ENCODE measurements at places on chromosomes 5 and 9.
A peak's percentile ranks its signal among the peaks of the same experiment; 100 is the strongest.

DNA sequence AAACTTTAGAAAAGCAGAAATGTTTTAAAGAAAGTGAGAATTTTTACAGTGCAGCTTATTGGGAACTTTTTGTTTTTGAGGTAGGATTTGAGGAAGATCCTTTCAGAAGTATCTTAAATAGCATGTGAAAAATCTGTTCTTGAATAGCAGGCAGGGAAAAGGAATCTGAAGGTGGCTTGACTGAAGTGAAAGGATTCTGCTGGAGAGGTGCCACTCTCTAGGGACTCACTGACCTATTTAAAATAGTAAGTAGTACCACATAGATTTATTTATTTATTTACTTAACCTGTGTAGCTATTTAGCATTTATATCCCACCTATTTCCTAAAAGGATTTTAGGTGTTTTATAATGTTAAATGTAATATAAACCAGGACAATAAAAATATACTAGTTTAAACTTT, 69.1 kb downstream of the NIPBL start:
- DNase-seq, result no peak

DNA sequence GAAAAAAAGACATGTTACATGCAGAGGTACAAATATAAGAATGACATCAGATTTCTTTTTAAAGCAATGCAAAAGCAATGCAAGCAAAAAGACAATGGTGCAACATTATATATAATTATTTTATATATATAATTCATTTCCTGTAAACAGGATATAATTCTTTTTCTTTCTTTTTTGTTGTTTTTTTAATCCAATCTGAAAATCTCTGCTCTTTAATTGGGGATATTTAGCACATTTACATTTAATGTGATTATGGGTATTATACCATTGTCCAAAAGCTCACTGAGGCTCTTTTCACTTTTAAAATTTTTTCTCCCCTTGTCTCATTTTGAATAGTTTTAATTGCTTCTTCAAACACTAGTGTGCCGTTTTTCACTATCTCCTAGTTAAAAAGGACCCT, 148.9 kb downstream of the FGF18 start:
- no peak for DNase-seq

GRCh38 chr5:132467287-132467984, 23.1 kb downstream of the IRF1 start:
- DNase-seq, result no peak

DNA sequence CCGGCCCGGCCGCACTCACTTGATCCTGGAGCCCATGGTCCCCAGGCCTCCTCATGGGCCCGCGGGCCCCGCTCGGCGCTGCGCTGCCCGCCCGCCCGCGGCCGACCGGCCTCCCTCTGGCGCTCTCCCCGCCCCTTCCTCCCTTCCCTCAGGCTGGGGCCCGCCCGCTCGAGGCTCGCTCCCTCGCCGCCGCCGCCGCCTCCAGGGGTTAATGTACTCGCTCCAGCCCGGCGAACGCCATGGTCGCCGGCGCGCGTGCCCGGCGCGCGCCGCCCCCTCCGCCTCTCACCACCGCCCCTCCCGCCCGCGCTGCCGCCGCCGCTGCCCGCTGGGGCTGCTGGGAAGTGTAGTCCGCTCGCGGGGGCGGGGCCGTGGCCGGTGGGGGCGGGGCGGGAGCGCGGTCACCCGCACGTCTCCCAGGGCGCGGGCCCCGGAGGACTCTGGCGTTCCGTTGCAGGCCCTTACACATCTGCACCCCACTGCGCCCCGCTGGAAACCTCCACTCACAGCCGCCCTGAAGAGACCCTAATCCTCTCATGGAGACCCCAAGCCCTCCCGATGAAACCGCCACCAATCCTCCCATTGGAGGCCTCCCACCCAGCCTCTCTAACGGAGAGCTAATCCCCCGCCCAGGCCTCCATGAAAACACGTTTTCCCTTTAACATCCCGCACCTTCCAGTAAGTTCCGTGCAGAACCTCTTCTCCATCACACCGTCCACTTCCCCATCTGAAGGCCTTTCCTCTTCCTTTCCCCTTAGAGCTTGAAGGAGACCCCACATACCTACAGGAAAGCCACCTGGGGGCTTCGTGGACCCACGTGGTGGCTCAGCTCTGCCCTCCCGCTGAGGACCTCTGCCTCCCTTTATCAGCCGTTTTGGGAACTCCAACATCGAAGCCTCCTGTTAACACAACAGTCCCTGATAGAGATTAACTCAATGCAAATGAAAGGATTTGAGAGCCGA, at the start of gene DENND1A:
Gene DENND1A (minus strand): TSS at position 257 of the 962 bp plus-strand sequence. CDS start 221 bp downstream, at position 36.
- DNase-seq, result peak; percentile 91

DNA sequence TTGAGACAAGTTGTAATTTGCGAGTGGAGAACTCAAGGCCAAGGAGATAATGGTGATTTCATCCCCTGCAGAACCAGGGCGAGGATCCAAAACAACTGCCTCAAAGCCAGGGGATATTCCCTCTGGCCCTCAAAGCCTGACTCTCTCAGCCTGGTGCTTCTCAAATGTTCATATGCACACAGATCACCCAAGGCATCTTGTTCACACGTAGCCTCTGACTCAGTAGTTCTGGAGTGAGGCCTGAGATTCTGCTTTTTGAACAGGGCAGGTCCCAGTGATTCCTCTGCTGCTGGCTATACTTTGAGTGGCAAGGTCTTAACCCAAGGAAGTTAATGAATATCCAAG, 30.2 kb upstream of the WWC1 start:
- DNase-seq, result no peak

DNA sequence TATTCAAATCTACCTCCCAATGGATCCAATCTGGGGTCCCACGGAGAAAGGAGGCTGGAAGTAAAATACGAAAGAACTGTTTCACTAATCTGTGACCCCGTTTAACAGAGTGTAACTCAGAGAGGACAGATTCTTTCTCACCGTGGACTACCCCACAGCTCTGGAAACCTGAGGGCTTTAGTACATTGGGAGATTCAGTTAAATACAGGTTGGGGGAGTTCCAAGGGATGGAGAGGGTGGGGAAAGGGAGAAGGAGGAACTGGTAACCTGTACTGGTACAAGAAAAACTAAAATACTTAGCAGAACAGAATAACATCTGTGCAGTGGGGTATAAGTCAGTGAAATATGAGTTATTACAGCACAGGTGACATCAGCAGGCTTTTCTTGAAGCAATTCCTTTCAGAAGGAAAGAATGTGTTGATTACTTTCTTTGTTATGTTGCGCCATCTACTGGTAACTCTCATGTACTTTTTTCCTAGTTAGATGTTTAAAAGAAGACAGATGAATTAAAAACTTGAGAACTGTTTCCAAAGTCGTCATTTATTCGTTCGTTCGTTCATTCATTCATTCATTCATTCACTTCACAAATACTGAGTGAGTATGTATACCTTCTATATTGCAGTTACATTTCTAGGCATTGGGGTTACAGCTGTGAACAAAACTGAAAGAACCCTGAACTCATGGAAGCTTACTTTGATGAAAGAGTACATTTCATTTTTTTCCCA, 30.0 kb upstream of the STOM start:
- peak; percentile 81 for DNase-seq

GRCh38 chr5:91027405-91028139, 355.5 kb downstream of the ARRDC3 start:
- no peak for DNase-seq

GRCh38 chr9:96047741-96048103, 172.2 kb downstream of the ERCC6L2 start:
- no peak for DNase-seq

DNA sequence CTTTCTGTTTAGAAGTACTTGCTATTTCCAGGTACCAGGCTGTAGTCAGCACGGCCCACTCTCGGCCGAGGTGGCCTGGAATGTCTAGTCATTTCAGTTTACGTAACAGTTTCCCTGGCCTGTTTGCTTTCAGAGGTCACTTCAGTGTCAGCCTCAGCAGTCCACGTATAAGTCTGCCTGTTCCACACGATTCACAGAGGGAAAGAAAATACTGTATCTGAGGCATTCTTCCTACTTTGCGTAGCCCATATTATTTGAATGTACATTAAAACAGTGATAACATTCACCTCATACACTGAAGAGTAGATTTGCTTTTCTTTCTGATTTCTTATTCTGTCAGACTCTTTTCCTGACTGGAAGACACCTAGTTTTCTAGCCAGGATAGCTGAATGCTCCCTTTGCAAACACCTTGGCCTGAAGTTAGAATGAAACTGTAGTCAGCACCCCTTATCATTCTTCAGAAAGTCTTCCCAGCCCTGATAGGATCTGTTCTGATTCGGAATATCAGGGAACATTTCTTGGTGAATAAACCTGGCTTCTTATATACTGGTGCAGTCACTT, 140.9 kb downstream of the AOPEP start:
- peak; percentile 91 for DNase-seq

GRCh38 chr5:112386766-112387165, 32.3 kb downstream of the EPB41L4A start:
- no peak for DNase-seq

DNA sequence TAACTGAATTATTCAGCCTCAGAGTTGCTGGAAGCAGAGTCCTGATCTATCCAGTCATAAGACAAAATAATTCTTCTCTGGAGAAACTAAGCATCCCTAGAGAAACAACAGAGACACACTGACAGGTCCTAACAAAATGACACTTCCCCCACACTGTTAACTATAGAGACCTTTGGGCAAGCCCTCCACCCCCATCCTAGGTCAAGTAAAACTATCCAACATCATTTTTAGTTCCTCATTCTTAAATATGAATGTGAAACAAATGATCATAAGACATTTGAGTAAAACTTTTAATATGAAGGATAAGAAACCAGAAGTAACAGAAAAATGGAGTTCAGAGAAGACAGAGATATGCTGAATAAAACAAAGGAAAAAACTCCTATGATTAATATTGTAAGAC, 30.9 kb downstream of the CNTLN start:
- no peak for DNase-seq

- DNase-seq, result no peak
These were observed 14.1 kb upstream of the ARHGEF37 start for GRCh38 chr5:149567226-149567625.

GRCh38 chr5:134088994-134089560, 25.4 kb upstream of the TCF7 start:
- DNase-seq, result no peak

GRCh38 chr9:13962006-13962405, 351.9 kb downstream of the NFIB start:
- no peak for DNase-seq

DNA sequence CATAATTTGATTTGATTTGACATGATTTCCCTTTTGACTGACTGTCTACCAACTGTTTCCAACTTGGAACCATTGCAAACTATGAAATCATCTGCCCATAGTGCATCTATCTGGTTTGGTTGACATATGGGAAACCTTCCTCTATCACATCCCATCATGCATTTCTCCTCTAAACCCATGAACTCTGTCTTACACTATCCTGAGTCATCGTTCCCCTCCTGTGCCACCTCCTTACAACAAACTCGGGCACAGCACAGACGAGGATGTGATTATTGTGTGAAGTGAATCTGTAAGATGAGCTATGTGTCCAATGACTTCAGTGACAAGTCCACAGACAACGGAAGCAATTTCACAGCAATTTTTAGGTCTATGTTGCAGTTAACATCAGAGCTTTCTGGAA, 126.1 kb downstream of the NPR3 start:
- no peak for DNase-seq

DNA sequence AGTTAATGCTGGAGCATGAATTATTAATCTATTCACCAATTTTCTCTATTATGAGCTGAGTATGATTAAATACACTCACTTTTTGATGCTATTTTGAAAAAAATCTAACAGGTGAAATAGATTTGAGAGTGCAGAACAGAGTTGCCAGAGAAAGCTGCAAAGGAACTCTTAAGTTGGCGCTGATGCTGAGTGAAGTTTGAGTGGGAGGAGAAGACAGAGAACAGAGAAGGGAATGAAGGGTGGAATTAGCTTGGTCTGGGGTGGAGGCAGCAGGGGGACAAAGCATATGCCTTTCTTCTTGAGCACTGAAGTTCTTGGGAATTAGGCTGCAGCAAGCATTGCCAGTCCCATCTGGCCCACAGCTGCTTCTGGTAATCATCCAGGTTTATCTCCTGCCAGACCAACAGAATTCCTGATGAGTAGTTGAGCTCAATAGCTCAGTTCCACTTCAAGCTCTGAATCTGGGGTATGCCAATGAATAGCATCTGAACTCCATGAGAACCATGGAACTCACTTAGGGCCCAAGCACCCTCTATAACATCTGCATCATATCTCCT, 290.1 kb downstream of the HINT1 start:
- no peak for DNase-seq

DNA sequence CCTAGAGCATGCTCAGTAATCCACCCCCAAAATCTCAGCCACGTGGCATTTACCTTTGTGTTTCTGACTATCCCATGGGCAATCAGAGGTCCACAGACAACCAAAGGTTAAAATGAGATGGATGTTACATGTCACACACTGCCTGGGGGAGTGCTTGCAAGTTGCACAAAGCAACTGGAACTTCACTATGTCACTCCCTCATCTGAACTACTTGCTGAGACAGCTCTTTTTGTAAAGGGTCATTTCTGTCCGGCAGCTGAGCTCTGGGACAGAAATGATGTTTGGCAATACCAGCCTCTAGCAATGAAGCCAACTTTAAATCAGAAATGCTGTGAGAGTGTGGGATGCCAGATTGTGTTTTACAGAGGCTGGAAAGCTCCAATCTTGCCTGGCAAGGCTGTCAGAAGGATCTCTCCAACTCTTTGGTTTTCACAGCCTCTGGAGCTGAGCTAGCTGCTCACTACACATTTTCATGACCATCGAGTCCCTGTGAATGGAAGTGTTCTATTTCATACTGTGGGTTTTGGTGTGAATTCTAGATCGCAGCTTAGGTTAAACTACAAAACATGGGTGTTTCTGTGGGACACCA, 66.3 kb upstream of the TMEM215 start:
- no peak for DNase-seq

DNA sequence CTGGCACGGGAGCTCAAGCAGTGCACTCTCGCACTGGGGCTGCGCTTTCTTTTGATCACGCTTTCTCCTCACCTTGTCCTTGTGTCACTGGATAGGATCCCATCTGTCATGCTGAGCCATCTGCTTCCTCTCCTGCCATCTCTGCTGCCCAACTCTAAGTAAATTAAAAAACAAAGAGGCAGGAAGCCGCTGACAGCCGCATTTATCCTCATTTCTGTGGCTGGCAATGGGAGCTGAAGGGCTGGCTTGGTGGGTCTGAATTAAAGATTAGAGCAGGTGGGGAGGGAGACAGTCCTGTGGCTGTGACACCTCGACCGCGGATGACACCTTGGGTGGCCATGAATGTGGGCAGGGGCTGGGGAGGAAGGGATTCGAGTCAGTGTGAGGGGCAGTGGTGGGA, 159.2 kb upstream of the ALDH1B1 start:
- no peak for DNase-seq

GRCh38 chr9:81530310-81530810, 159.0 kb downstream of the TLE1 start:
- DNase-seq, result no peak

DNA sequence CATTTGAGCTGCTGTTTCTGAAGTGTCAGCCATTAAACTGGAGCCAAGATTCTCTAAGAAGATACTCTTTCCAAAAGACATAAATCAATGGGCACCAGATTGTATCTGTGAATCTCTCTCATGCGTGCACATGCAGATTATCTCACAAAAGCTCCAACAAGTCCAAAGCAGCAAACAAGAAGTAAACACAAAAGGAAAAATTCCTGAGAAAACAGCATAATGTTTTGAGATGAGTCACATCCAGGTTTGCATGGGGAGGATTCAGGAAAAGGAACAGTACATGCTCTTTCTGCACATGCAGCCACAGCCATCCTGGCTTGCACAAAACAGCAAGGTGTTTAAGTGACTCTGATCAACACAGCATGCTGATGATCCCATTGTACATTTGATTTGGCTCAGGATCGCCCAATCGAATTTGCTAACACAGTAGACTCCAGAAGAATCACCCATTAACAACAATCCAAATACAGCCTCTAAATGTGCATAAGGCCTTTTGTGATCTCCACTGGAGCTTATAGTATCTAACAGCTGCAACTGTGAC, 143.1 kb downstream of the ELAVL2 start:
- DNase-seq, result peak; percentile 40

All from astrocyte of the spinal cord (primary cell).